ENCODE measurements at places on chromosomes 13 and 19. TPM values are rescaled to one million over a fixed set of nuclear protein-coding genes. Genes with fewer than 3 reads are reported as not detected.

GRCh38 chr19:3029065-3029923, at the start of gene TLE2:
TLE2 (minus strand) TSS chr19:3029280; CDS start chr19:3028904, 376 bp downstream.
- peaks cover 14% of the 10 kb centered on the region for H3K27me3 ChIP-seq
- H3K27ac ChIP-seq: no peak within 1 kb of the TSS
- peak within 1 kb of the TSS; percentile 47 for H3K4me3 ChIP-seq
- no peaks in the 10 kb centered on the region for H3K36me3 ChIP-seq

The DACT3 gene
- 2.7 TPM for total RNA-seq

The ERICH4 gene
- total RNA-seq: not detected

DNA sequence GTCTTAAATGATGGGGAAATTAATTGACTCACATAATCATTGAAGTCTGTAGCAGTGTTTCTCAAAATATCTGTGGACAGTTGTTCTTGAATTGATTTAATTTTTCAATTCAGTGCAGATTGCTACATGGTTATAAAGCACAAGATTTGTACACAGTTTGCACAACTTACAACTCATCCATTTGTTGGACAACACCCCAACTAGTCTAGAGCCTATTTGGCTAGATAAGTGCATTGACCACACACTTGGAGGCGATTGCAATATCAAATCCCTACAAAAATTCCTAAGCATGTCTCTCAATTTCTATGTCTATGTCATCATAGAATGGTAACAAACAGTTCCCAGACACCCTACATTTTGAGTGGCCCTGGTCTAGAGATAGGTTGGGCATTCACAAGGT, 48.0 kb upstream of the IPO5 start:
- H3K4me3 ChIP-seq: no peak overlapping the region
- H3K27ac ChIP-seq: no peak overlapping the region
- no peaks in the 10 kb centered on the region for H3K27me3 ChIP-seq
- H3K36me3 ChIP-seq: no peaks in the 10 kb centered on the region
- no peak for DNase-seq

DNA sequence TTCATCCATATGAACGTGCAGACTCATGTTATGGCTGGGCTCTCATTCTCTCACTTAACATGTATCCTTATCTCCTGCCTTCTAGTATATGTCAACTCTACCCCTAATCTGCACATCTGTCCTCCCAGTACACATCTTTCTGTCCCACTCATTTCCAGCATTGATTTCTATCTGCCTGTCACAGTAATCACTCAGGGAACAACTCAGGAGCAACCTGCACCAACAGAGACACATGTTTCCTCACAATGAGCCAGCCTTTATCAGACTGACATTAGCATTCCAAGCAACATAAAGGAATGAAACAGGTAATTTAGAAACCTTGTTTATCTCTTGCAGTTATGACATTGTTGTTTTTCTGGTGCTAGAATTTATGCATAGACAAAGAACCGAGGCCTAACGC, 17.6 kb upstream of the SLC7A1 start:
- H3K27ac ChIP-seq: no peak overlapping the region
- H3K27me3 ChIP-seq: no peaks in the 10 kb centered on the region
- DNase-seq: no peak
- H3K4me1 ChIP-seq: no peaks in the 10 kb centered on the region
- no peak overlapping the region for H3K4me3 ChIP-seq

The KIR3DL1 gene
- total RNA-seq: not detected

DNA sequence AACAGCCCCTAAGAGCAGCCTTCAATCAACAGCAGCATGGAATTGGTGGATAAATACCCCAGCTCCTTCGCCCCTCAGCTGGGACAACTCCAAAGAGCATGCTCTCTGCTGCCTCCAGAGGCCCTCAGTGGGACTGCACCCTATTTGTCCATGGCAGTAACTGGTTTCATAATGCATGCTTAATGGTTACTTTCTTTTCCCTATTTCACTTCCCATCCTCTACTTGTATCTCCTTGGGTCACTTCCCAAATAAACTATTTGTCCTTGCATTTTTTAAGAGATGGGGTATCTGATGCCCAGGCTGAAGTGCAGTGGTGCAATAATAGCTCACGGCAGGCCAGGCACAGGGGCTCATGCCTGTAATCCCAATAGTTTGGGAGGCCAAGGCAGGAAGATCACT, 13.5 kb upstream of the TPM4 start:
- no peak overlapping the region for H3K4me3 ChIP-seq
- no peaks in the 10 kb centered on the region for H3K36me3 ChIP-seq
- H3K27me3 ChIP-seq: no peaks in the 10 kb centered on the region
- H3K4me1 ChIP-seq: no peaks in the 10 kb centered on the region
- H3K27ac ChIP-seq: no peak overlapping the region

The KLK5 gene
- total RNA-seq: not detected

DNA sequence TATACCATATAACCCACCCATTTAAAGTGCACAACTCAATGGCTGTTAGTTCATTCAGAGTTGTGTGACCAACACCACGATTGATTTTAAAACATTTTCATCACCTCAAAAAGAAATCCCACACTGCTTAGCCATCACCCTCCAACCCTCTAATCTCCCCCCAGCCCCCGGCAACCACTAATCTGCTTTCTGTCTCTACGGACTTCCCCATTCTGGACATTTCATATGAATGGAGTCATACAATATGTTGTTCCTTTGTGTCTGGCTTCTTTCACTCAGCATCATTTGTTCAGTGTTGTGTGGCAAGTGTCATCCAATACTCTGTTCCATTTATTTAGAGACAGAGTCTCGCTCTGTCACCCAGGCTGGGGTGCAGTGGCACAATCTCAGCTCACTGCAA, 4.0 kb upstream of the PNMA8B start:
- H3K27ac ChIP-seq: no peak overlapping the region
- DNase-seq: no peak
- no peaks in the 10 kb centered on the region for H3K36me3 ChIP-seq
- H3K4me1 ChIP-seq: no peaks in the 10 kb centered on the region

DNA sequence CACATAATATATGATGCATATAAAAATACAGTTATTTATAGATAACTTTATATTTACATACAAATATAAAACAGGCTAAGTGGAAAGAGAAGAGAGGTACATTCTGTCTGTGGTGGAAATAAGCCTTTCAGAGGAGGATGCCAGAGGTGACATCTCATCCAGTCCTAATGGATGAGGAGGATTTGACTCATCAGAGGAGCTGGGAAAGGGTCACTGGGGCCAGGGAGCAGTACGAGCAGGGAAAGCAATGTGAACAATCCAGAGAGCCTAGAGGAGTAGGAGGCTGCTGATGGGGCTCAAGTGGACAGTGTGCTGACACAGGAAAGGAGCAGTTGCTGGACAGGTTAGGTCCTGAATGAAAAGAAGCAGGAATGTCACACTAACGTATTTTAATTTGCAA, 18.6 kb downstream of the NALCN start:
- H3K4me1 ChIP-seq: no peaks in the 10 kb centered on the region
- no peak overlapping the region for H3K4me3 ChIP-seq
- no peak for DNase-seq
- H3K36me3 ChIP-seq: no peaks in the 10 kb centered on the region
- H3K27ac ChIP-seq: no peak overlapping the region

The ZNF175 gene
- total RNA-seq: 4.7 TPM

The CLEC17A gene
- 0.04 TPM for total RNA-seq

The CEACAM3 gene
- not detected for total RNA-seq

The IER2 gene
- total RNA-seq: 30.2 TPM

DNA sequence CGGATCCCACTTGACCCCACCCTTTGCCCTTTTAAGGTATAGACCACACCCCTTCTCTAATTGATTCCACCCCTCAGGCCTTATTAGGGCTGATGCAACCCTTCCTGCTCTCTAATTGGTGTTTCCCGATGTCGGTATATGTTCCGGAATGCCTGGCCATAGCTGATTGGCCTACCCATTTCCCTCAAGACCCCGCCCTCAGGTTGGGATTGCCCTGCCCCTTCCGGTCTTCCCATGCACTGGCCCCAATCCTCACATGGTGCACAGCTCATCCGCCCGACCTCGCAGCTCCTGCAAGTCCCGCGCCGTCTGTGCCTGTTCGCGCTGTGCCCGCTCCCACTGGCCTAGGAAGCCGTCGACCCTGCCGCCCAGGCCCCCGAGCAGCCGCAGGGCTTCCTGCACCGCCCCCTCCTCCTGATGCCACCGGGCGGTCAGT, 18.1 kb downstream of the TSKS start:
- DNase-seq: no peak
- no peaks in the 10 kb centered on the region for H3K27me3 ChIP-seq
- no peaks in the 10 kb centered on the region for H3K4me1 ChIP-seq
- H3K36me3 ChIP-seq: no peaks in the 10 kb centered on the region

- H3K36me3 ChIP-seq: no peaks in the 10 kb centered on the region
- H3K4me1 ChIP-seq: no peaks in the 10 kb centered on the region
- H3K27ac ChIP-seq: no peak overlapping the region
- H3K27me3 ChIP-seq: no peaks in the 10 kb centered on the region
- H3K4me3 ChIP-seq: no peak overlapping the region
- DNase-seq: no peak
Measured at GRCh38 chr19:3904233-3904632, 23.7 kb downstream of the ATCAY start.

DNA sequence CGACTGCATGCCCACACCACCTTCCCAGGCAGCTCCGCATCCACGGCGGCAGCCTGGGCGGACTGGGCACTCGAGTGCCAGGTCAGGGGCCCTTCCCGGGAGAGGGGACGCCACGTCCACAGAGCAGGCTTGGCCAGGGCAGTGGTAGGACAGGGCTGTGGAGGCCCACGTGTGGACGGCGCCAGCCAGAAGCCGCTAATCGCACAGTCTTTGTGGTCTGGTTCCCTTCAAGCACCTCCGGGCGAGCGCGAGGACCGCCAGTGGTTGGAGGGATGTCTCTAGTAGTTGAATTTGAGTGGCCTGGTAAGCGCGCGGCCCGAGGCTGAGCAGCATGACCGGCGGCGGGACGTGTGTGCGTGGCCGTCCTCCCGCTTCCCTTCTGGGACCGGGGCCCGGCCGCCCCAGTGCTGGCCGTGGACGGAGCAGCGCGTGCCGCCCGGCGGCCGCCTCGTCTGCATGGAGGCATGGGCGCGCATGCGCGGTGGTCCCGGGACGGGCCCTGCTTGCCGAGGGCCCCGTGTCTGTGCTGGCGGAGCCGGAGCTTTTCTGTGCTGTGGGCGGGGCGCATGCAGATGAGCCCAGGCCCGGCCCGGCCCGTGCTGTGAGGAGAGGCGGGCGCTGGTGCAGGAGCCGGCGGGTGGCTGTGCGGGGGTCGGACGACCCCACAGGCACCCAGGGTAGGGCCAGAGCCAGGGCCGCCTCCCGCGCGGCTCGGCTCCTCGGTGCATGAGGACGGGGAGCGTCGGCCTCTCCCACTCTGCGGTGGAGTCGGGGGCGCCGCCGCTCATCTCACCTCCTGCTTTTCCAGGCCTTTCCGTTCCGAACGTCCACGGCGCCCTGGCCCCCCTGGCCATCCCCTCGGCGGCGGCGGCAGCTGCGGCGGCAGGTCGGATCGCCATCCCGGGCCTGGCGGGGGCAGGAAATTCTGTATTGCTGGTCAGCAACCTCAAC, 8.6 kb downstream of the PTBP1 start:
- no peak overlapping the region for H3K27ac ChIP-seq
- H3K4me1 ChIP-seq: no peaks in the 10 kb centered on the region
- H3K27me3 ChIP-seq: no peaks in the 10 kb centered on the region

The SHD gene
- 97.9 TPM for total RNA-seq

- H3K4me3 ChIP-seq: no peak overlapping the region
- DNase-seq: no peak
- H3K27me3 ChIP-seq: no peaks in the 10 kb centered on the region
- H3K27ac ChIP-seq: no peak overlapping the region
- H3K36me3 ChIP-seq: no peaks in the 10 kb centered on the region
Measured at GRCh38 chr13:26600343-26600742, 42.9 kb downstream of the WASF3 start.

DNA sequence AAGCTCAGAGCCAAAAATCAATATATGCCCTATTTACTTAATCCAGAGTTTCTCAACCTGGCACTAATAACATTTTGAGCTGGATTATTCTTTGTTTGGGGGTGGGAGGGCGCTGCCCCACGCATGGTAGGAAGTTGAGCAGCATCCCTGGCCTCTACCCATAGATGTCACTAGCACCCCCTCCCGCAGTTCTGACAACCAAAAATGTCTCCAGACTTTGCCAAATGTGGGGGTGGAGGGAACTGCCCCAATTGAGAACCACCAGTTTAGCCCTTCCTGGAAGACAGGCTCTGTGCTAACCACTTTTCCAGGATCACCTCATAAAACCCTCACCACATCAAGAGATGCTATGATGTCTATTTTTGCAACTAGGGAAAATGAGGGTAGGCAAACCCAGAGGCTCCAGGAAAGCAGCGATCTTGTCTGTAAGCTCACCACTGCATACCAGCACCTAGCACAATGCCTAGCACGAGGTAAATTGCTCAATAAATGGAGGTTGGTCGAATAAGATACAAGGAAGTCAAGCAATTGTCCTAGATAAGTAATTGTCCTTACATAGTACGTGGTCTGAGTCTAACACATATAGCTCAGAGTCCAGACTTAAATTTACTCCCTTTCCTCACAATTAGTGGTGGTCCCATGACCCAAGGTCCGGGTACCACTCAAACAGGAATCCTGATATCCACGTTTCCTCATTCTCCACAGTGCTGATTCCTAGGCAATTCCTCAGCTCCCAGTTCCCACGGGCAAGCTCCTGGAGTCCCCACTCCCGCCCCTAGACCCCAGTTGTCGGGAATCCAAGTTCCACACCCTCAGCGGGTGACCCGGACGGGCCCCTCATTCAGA, 892 bp downstream of the TRIR start:
- no peaks in the 10 kb centered on the region for H3K27me3 ChIP-seq
- peak overlapping the region; percentile 98 for H3K4me3 ChIP-seq
- peaks cover 34% of the 10 kb centered on the region for H3K36me3 ChIP-seq
- peak; percentile 68 for DNase-seq

GRCh38 chr13:76398425-76398824, 487.8 kb downstream of the KCTD12 start:
- H3K4me3 ChIP-seq: no peak overlapping the region
- no peaks in the 10 kb centered on the region for H3K27me3 ChIP-seq
- no peaks in the 10 kb centered on the region for H3K4me1 ChIP-seq

- peaks cover 8% of the 10 kb centered on the region for H3K36me3 ChIP-seq
- no peak overlapping the region for H3K4me3 ChIP-seq
- DNase-seq: no peak
- H3K27ac ChIP-seq: no peak overlapping the region
- peaks cover 5% of the 10 kb centered on the region for H3K4me1 ChIP-seq
Measured at GRCh38 chr19:37975071-37975470, 68.1 kb downstream of the SIPA1L3 start.

DNA sequence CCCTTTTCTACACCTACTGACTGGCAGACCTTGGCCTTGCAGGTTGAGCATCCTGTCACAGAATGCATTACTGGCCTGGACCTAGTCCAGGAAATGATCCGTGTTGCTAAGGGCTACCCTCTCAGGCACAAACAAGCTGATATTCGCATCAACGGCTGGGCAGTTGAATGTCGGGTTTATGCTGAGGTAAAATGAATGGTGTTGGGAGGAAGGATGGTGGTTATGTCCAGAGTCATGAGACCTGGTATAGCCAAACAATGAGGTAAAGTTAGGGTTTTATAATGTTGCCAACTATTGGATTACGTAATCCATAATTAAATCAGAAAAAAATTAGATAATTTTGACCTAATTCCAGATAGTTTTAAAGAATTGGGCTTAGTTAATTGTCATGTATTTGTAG, 212.5 kb downstream of the PCCA start:
- no peaks in the 10 kb centered on the region for H3K36me3 ChIP-seq
- no peak for DNase-seq
- no peak overlapping the region for H3K4me3 ChIP-seq
- no peaks in the 10 kb centered on the region for H3K27me3 ChIP-seq
- H3K4me1 ChIP-seq: no peaks in the 10 kb centered on the region

The SULT2A1 gene
- not detected for total RNA-seq

The DENND1C gene
- total RNA-seq: not detected

- no peaks in the 10 kb centered on the region for H3K4me1 ChIP-seq
- no peak for DNase-seq
- H3K27ac ChIP-seq: no peak overlapping the region
- H3K4me3 ChIP-seq: no peak overlapping the region
- no peaks in the 10 kb centered on the region for H3K36me3 ChIP-seq
- no peaks in the 10 kb centered on the region for H3K27me3 ChIP-seq
Measured at GRCh38 chr13:88617176-88617575, 946.0 kb downstream of the SLITRK5 start.
